ENCODE measurements at places on chromosomes 2 and 18.

GRCh38 chr2:181438261-181438660 is 18.9 kb upstream of the ITGA4 start:
- no peak for DNase-seq

GRCh38 chr2:240168041-240168440 is 27.6 kb upstream of the OTOS start:
- DNase-seq = no peak

DNA sequence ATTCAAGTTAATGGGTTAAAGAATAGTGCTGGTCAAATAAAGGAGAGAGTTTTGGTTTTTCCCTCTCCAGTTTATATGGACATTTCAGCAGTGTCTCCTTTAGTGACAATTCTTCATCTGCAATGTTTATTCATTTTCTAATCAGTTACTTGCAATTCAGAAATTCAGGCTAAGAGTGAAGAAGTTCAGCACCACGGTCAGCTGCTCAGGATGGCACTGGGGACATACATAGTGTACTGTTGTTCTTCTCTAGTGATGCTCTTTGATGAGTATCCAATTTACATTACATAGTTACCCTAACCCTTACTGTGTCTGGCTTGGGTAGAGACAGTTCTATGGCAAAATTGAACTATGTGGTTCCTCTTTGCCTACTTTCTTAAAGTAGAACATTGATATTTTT is 412.7 kb downstream of the CNTNAP5 start:
- DNase-seq = no peak

- DNase-seq = no peak
Observed at GRCh38 chr2:55498582-55498981, 20.9 kb upstream of the CFAP36 start.

DNA sequence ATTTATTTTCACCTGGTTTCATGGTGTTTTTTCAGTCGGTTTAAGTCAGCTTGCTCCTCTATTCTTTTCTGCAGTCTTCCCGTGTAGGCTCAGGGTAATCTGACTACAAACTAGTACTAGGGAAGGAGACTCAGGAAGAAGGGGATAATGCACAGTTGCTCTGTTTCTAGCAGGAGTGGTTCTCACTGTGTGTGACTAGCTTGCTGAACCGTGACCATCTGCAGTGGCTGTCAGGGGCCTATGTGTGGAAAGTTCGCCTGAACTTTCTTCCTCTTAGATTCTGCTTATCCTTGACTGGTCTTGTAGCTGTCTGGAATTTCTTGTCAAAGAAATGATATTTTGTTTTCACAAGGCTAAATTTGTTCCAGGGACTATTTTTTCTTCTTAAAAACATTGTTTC is 46.3 kb upstream of the AQP4 start:
- DNase-seq = no peak

GRCh38 chr2:163633291-163633690 is 102.5 kb downstream of the FIGN start:
- no peak for DNase-seq

- no peak for DNase-seq
Observed at GRCh38 chr18:72720116-72720515, 147.7 kb downstream of the NETO1 start.

DNA sequence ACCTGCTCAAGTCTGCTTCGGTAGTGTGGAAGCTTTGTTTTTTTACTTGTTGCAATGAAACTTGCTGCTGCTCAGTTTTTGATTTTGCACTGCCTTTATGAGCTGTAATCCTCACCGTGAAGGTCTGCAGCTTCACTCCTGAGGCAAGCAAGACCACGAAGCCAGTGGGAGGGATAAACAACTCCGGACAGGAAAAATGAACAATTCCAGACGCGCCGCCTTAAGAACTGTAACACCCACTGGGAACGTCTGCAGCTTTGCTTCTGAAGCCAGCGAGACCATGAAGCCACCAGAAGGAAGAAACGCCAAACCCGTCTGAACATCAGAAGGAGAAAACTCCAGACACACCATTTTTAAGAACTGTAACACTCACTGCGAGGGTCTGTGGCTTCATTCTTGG is 245.7 kb upstream of the REG3G start:
- no peak for DNase-seq

GRCh38 chr2:23100406-23100805 is 284.6 kb upstream of the KLHL29 start:
- DNase-seq = no peak

DNA sequence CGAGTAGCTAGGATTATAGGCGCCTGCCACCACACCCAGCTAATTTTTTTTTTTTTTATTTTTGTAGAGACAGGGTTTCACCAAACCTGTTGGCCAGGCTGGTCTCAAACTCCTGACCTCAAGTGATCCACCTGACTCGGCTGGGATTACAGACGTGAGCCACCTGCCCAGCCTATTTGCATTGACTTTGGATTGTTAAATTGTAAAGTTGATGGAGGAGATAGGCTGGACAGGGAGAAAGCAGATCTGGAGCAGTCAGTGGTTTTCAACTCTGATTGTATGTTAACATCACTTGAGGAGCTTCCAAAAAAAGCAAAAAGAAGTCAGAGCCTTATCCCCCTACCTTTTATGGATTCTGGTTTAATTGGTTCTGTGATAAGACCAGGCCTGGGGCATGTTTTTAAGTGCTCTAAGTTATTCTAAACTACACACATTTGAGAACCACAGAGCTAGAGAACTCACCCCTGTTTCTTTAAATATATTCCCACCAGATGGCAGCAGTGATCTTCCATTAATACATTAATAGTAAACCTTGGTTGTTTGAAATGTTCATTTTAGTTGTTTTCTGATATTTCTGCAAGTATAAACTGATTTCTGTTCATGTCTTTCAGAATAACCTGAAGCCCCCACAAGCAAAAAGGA is 7.5 kb downstream of the C2orf49 start:
- DNase-seq = no peak

- DNase-seq = no peak
Observed at GRCh38 chr2:49403637-49404036, 249.3 kb upstream of the FSHR start.
